ENCODE measurements at places on chromosomes 5 and 9.

- DNase-seq, result no peak
Observed at GRCh38 chr9:38443181-38443580, 18.9 kb upstream of the IGFBPL1 start.

GRCh38 chr5:158373608-158374395 lies 514.9 kb upstream of the CLINT1 start:
- DNase-seq, result no peak

DNA sequence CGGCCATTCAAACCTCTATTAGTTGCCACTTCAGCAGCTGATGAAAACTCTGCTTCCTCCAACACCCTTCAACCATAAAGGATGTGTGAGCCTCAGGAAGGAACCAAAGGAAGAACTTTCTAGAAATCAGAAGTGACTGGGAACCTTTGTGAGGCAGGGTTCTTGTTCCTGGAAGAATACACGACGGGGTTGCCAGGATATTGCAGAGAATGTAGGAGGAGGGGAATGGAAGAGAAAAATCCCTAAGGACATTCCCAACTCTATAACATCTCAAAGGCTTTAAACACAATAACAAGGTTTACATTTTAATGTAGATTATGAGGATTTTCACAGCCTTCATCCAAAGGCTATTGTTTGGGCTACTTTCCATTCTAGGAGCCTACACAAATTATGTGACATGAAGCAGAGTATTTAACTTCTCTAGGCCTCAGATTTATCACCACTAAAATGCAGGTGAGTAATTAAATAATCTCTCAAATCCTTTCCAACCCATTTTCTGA lies 147.7 kb downstream of the GLIS3 start:
- DNase-seq, result no peak

- no peak for DNase-seq
Observed at GRCh38 chr5:159678657-159679392, 237.5 kb upstream of the ADRA1B start.

DNA sequence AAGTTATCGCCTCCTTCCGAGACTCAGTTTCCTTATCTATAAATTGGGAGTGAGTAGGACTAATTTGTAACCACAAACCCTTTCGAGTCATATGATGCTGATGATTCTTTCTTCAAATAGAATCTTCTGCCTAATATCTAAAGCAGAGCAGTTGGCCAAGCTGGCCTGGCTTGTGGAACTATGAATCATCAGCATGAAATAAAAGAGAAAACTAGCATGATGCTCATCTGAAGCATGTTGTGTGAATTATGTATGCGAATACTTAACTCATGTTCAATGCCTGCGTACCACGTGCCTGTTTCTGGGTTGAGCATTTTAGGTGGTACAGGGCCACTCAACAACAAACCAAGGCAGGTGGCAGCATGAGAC lies 15.0 kb upstream of the ORM1 start:
- DNase-seq, result peak; percentile 35

DNA sequence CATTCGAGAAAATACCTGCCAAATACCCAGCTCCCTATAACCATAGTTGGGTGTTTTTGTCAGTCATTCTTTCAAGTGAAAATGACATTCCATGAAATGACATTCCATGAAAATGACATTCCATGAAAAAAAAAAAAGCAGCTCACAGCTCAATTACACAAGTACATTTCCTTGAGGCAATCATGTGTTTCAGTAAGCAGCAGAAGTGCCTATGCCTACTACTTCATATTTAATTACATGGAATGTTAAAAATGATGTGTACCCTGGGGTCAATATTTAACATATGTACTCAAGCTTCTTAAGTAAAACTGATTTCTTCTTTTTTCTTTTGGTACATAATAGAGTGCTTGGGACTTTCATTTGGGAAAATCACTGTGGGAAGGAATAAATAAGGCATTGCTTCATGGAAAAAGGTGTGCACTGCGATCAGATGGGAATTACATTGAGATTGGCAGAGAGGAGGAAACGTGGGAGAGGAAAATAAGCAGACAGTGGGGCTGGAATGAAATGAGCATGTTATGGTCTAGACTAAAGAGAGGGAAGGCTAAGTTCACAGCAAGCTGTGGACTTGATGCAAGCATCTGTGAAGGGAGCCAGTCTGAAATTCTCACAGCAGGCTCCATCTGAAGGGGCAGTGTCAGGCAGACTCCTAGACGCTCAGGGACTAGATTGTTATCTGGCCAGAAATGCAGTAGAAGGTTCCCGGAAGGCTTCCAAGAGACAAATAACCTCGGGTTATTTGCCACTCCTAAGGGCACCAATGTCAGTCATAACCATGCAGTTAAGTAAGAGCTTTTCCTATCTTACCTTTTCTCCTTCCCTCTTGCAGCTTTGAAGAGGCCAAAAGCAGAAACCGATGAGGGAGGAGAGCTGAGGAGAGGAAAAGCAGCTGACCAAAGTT lies 15.2 kb upstream of the SPATA9 start:
- DNase-seq, result no peak

GRCh38 chr5:54109626-54110330 lies 200.6 kb downstream of the ARL15 start:
- no peak for DNase-seq

DNA sequence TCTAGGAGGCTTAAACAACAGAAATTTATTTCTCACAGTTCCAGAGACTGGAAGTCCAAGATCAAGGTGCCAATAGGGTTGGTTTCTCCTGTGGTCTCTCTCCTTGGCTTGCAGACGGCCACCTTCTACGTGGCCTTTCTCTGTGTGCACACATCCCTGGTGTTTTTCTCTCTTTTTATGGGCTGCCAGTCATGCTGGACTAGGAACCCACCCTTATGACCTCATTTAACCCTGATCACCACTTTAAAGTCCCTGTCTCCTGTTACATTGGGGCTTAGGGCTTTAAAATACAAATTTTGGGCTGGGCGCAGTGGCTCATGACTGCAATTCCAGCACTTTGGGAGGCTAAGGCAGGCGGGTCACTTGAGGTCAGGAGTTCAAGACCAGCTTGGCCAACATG lies 157.1 kb downstream of the TLE1 start:
- no peak for DNase-seq

DNA sequence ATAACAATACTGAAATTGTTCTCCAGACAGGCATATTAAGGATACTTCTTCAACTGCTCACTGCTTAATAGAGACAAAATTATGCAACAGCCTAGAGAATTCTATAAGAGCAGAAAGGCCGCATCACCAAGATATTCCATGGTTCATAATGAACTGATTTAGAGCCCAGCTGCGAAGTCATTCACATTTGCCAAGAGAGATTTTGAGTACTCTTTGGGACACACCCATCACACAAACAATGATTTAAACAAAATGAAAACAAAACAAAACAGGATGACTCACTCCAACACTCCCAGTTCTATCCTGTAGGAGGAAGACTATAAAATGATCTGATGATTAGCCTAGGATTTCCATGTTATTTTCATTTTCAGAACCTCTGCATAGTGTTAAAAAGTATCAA lies 145.7 kb upstream of the GNA14 start:
- DNase-seq, result no peak

GRCh38 chr9:83477120-83477519 lies 61.1 kb downstream of the FRMD3 start:
- no peak for DNase-seq

DNA sequence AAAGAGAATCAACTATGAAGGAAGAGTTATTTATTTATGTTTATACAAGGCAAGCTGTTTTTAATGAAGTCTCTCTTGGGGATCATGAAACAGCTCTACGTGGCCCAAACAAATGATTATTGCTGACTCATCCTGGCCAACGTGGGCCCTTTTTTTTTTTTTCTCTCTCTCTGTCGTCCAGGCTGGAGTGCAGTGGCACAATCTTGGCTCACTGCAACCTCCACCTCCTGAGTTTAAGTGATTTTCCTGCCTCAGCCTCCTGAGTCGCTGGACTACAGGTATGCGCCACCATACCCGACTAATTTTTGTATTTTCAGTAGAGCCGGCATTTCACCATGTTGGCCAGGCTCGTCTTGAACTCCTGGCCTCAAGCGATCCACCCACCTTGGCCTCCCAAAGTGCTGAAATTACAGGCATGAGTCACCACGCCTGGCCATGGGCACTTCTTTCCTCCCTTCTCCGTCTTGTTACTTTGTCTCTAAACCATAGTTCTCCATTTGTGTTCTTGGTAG lies 98.3 kb downstream of the BASP1 start:
- DNase-seq, result peak; percentile 41

GRCh38 chr9:131282688-131283422 lies 6.5 kb upstream of the FAM78A start:
- no peak for DNase-seq

DNA sequence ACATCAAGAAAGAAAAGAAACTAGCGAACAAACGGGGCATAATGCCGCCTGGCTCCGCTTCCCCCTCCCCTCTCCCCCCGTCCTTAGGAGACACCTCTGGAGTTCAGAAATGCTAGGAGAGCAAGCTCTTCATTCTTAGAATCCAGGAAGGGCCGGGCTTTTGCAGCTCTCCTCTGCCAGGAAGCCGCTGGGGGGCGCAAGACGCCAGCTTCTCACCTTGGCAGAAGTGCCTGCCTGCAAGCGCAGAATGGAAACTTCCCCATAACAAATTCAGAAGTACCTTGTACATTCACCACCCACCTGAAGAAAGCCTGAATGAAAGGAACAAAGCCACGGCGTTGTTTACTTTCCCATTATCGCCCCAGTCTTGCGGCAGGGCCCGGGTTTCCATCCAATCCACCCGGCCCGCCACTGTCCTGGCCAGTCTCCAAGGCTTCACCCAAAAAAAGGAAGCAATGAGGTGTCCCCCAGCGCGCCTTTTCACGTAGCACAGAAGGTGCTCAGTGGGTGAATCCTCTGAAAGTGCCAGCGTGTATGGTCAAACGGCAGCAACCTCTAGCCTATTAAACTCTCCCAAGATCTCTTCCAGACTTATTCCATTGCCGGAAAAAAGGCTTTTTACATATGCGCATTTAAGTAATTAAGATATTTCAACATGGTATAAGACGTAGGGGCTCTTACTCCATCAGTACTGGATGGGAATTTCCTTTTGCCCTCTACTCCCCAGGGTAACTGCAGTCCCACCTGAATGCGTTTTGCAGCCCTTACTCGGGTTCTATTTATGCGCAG lies 1.6 kb upstream of the GADD45G start:
- DNase-seq, result peak; percentile 21

GRCh38 chr9:70352356-70352755 lies 62.1 kb downstream of the KLF9 start:
- DNase-seq, result peak; percentile 21

GRCh38 chr9:93172666-93173364 lies 11.1 kb upstream of the WNK2 start:
- no peak for DNase-seq

DNA sequence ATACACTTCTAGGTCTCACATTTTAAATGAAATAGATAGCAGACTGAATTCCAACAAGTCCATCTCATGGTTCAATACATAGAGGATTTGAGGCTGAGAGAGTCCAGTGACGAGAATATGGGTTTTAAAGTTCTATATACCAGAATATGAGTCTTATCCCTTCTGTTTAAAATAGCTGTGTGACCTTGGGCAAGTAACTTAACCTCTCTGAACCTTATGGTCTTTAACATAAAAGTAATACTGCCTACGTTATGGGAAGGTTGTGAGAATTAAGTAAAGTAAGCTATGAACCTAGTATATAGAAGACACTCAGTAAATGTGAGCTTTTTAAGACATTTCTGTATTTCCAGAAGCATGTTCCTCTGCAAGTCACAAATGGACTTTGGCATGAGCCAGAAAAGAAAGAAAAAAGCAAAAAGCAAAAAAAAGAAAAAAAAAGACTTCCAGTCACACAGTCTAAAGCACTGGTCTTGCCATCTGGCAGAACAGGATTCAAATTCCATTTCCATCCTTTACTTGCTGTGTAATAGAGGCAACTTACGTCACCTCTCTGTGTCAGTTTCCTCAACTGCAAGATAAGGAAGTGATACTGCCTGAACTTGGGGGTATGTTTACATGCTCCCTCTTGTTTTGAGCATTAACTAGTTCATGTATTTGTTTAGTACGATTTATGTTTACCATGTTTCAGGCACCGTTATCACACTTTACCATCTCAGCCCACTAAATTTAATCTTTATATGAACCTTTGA lies 248.2 kb downstream of the TRIM32 start:
- DNase-seq, result no peak

DNA sequence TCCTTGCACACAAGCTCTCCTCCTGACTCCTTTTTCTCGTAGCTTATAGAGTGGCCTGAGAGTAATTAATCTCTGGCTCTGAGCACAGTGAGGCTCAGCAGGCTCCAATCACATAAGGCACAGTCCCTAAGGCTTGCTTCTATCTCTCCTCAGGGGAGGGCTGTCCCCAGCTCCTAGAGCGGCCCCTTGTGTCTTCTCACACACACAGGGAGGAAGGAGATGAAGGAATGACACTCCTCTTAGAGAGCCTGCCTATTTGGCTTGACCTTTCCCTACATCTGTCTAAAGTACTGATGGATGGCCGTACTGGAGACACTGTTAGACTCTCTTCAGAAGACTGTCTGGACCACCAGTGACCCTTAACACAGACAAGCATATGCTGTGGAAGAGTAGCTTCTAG lies 12.9 kb downstream of the TAS2R1 start:
- DNase-seq, result no peak

GRCh38 chr9:132049900-132050299 lies 29.8 kb downstream of the MED27 start:
- no peak for DNase-seq

GRCh38 chr5:39465097-39465496 lies 40.3 kb upstream of the DAB2 start:
- no peak for DNase-seq

- DNase-seq, result peak; percentile 20
Observed at GRCh38 chr5:130720355-130720754, 444.7 kb downstream of the HINT1 start.

GRCh38 chr5:179795049-179795862 lies 1.5 kb downstream of the LTC4S start:
- no peak for DNase-seq

GRCh38 chr9:91727316-91727861 lies 222.6 kb downstream of the ROR2 start:
- no peak for DNase-seq

GRCh38 chr5:180155365-180155926 lies 53.6 kb downstream of the RASGEF1C start:
- DNase-seq, result no peak

DNA sequence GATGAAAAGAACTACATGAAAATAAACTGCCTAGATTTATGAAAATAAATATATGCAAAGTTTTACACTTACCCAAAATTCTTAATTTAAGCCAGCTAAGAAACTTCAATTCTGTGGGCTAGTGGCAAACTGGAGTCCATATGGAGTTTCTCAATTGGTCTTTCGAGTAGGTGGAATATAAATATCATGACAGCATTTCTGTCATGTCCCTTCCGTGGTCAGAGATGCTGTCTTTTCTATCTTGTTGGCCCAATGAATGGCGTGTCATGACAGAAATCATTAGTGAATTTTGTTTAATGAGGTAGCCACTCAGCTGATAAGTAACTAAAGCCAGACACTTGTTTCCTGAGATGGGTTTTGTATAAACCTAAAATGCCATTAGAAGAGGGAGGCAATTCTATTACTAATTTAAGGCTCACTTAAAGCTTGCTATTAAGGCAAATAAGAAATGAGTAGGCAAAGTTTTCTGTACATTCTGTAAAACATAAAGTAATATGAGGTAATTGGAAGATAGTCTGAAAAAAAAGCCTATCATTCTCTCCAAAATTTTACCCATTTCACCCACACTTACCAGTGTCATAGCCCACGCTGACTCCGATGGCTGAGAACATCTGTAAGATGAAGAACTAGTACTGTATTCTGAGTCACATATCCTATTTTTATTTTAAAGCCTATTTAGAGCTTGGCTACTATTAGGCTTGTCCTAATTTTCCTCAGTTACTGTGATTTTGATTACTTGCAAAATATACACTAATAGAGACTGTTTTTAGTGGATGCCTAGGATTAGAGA lies 419.3 kb upstream of the MEF2C start:
- DNase-seq, result no peak

- no peak for DNase-seq
Observed at GRCh38 chr9:123614306-123615263, 258.6 kb downstream of the CRB2 start.

Measured in AG09309 (cell line).